Activated CD4-positive, alpha-beta T cell treated with anti-CD3 and anti-CD28 coated beads, Interleukin-2, amount 50 U/mL, for 1 hour (primary cell): ENCODE measurements at places on chromosomes 4 and X.

- DNase-seq = no peak
These were observed 33.6 kb downstream of the IRF2 start for GRCh38 chr4:184440595-184441358.

DNA sequence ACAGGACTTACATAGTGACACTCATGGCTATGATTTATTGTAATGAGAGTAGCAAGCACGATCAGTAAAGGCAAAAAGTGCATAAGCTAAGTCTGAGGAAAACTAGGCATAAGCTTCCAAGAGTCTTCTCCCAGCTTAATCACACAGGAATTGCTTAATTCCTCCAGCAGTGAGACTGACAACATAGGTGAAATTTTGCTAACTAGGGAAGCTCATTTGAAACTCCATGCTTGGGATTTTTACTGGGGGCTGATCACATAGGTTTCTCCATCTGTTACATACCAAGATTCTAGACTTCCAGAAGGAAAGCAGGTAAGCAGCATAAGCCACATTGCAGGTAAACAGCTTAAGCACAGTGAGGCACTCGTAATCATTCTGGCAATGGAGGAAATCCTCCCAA is 71.8 kb upstream of the FHDC1 start:
- no peak for DNase-seq

DNA sequence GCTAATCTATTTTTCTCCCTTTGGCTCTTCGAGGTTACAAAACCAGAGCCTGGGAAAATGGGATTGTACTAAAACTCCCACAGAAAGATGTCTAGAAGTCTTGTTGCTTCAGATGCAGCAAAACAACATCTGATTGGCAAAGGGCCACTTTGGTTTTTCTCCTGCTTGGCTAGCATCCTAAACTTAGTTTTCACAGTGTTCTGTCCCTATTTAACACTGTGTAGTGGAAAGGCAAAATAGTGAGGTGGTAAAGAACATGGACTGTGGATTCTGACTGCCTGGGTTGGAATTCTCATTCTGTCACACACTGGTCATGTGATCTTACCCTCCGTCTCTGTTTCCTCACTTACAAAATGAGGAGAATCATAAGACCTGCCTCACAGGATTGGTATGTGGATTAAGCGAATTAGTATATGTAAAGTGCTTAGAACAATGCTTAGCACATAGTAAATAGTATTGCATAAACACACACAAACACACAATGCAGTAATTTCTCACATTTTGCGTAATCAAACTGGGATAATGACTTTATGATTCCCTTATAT is 23.5 kb downstream of the TIGD2 start:
- no peak for DNase-seq

GRCh38 chr4:168743601-168744000 is 246.7 kb downstream of the PALLD start:
- DNase-seq = no peak

- no peak for DNase-seq
These were observed 73.1 kb downstream of the MTHFD2L start for GRCh38 chr4:74230902-74231499.

DNA sequence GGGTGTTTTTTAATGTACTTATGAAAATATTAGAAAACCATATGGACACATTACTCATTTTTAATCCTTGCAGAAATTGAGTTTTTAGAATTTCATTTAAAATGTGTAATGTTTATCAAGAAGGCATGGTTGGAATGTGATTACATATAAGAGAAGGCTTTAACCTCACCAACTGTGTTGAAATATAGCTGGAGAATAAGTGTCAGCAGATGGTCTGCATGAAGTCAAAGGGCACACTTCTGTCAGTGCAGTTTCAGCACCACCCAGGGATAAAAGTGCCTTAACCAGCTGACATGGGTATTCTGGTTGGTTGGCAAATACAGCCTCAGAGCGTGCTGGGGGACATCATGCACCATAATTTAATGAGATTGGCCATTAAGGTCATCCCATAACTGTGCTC is 21.2 kb upstream of the ANTXR2 start:
- no peak for DNase-seq

GRCh38 chr4:139740121-139740520 is 74.5 kb downstream of the MGST2 start:
- no peak for DNase-seq
